ENCODE measurements at places on chromosomes 13 and 19. TPM values are rescaled to one million over a fixed set of nuclear protein-coding genes. Genes with fewer than 3 reads are reported as not detected.

The ZNF541 gene
- 0.41 TPM for total RNA-seq

The KANK3 gene
- 3.6 TPM for total RNA-seq

The EPN1 gene
- 37.7 TPM for total RNA-seq

The SMIM44 gene
- not detected for total RNA-seq

The NCAN gene
- total RNA-seq: not detected

The CFAP97D2 gene
- not detected for total RNA-seq

The PEG3 gene
- total RNA-seq: 0.16 TPM

The CLN5 gene
- total RNA-seq: 14.5 TPM

The TEX29 gene
- total RNA-seq: 0.50 TPM

The CCDC194 gene
- 0.78 TPM for total RNA-seq
